NCI-H187 treated with DMSO at 0.1 percent for 48 hours (cell line): ENCODE measurements at places on chromosomes 5 and 9.

- peak; percentile 98 for DNase-seq
These were observed 35.5 kb downstream of the MED10 start for GRCh38 chr5:6342689-6343315.

DNA sequence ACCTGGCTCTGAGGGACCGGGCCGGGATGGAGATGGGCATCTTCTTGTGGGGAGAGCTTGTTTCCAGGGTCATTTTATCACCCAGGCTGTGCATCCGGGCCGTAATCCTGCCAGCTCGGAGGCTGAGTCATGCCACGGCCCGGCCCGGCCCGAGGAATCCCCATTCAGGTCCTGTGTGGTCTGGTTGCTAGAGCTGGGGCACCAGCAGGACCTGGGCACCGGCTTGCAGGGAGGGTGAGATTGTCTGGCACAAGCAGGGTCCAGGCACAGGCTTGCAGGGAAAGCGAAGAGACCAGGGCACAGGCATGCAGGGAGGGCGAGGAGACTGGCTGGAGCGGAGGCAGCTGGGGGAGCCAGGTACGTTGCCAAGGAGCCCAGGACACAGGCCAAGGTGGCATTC, 106.8 kb downstream of the RXRA start:
- no peak for DNase-seq

DNA sequence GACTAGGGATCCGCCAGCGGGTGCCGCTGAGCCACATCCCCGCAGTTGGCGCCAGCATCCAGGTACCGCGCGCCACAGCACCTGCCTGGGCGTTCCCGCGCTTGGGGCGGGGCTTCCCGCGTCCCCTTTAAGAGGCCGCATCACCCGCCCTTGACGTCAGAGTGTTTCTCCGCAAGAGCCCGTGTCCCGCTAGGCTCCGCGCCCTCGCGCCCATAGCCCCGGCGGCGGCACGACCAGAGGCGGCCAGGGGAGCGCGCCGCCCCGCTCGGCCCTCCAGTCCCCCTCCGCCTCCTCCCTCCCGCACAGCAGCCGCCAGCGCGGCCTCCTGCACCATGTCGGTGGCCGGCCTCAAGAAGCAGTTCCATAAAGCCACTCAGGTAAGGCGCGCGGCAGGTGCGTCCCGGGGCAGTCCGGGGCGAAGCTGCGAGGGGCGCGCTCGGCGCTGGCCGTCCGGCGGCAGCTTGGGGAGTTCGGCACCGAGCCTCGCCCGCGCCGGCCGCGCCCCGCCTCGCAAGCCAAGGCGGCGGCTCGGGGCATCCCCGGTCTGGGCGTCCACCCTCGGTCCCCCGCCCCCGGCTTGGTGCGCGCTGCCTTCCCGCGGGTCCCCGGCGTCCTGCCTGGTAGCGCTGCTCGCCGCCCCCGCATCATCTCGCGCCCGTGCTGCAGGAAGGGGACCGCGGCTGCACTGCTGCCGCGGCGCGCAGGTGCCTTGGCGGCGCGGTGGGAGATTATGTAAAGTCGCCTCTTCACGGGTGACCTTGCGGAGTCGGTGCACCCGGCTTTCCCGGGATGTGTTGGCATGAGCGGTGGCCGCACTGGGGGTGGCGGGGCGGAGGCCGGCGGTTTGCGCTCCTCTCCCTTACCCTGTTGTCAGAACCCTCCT, at the start of gene SH3GL2:
Gene SH3GL2 (plus strand): TSS at position 156 of the 883 bp plus-strand sequence.
- no peak for DNase-seq

DNA sequence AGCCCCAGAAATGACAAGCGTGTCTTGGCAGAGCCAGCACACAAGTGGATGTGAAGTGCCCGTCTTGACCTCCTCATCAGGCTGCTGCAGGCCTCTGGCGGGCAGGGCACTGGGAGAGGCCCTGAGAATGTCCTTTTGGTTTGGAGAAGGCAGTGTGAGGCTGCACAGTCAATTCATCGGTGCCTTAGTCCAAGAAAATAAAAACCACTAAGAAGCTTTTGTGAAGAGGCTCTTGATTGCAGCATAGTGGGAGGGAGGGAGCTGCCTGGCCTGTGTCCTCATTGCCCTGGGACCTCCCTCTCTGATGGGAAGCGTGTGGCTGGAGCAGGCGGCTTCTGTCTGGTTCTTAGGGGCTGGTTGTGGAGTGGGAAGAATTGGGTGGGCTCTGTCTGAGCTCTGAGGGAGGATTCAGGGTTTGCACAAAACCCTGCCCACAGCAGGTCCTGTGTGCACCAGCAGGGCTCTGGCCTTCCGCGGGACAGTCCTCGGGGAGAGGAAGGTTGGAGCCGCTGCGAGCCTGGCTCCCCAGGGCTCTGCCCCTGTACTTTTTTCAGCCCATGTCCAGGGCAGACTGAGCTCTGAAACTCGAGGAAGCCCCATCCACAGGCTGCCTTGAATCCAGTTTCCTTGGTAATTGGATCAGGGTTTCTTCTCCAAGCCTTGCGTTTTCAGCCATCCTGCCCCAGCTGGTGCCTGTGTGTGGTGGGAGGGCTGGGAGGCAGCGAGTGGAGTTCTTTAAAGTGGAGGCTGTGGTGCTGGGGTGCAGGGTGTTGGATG, 1.1 kb downstream of the HRCT1 start:
- no peak for DNase-seq

DNA sequence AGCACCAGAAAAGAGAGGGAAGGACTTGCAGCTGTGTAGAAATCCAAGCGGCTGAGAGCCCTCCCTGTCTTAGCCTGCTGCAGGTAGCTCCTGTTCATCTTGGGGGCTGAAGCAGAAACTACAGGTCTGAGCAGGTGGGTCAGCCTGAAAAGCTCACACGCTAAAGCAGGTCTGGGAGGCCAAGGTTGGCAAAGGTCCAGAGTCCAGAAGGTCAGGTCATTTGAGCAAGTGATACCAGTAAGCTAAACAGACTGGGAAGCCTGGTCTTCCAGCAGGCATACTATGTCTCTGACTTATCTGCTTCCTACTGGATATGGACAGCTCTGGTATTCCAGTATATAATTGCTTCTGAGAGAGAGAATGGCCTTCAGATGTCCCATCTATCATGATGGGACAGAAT, 26.2 kb downstream of the PTCD2 start:
- no peak for DNase-seq

- no peak for DNase-seq
These were observed 4.1 kb downstream of the ALDH1A1 start for GRCh38 chr9:72948575-72949243.

DNA sequence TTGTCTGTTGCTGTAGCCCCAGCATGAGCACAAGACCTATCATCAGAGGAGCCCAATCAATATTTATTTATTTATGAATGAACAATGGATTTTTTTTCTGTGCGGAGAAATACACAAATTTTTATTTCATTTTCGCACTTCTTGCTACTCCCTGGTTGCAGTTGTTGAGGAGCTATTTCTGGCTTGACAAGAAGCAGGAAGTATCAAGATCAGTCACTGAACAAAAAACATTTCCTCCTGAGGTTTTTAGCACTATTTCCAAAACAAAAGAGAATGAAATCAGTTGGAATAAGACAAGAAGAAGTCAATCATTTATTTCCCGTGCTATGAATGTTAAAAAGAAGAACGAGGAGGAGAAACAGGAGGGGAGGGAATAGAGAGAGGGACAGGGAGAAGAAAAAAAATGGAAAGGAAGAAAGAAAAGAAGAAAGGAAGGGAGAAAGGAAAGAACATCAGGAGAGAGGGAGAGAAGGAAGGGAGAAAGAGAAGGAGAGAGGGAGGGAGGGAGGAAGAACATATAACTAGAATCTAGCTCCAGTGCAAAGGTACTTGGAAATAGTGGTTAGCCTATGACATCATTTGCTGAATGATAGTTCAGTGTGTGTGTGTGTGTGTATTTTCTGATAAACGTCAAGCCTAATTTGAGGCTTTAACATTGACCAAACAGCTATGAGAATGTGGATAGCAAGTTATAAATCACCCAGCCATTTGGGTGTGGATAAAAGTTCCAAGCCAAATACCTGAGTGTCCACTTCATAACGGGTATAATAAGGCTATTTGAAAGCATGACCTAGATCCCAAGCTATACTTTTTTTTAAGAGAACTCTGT, 586.0 kb downstream of the EBF1 start:
- no peak for DNase-seq

- DNase-seq = no peak
These were observed 266.8 kb upstream of the NREP start for GRCh38 chr5:112023766-112024165.

DNA sequence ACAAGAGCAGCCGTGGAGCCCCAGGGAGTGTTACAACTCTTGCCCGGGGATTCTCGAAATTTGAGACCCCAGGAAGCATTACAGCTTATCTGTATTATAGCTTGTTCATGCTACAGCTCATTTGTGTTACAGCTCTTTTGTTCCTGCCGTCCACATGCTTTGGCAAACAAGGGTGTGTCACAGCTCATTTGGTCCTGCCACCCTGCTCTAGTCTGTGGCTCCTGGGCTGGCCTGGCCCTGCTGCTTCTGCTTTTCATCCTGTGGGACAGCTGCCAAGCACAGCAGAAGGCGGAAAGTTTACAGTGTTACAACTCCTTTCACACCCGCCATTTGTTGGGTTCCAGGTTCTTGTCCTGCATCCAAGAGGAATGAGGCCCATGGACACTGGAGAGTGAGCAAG, 685.0 kb downstream of the SLCO4C1 start:
- DNase-seq = no peak

DNA sequence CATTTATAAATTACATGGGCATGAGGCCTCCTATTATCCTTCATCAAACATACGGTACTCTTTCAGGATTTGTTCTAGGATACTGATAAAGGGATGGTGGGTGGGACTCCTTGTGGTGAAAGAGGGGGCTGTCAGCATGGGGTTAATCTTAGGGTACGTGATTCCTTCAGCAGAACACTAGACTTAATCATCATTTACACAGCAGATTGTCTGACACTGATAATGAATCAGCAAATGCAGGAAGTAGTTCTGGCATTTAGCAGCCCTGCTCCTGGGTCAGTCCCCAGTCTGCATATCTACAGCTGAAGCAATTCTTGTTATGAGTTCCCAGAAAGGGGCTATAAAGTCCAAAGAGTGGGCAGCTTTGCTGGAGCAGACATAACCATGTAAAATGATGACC, 384.6 kb downstream of the SPOCK1 start:
- no peak for DNase-seq

DNA sequence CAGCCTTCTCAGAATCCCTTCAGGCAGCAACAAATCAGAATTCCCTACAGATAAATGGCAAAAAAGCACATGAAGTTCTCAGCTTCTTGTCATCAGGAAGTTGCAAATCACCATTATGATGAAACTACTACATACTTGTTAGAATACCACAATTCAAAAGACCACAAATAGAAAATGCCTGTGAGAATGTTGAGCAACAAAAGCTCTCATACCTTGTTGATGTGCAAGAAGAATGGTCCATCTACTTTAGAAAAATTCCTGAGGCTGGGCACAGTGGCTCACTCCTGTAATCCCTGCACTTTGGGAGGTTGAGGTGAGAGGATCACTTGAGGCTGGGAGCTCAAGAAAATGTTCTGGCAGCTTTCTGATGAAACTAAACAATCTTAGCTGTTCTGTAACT, 278.1 kb downstream of the ICE1 start:
- DNase-seq = no peak

GRCh38 chr9:456365-456764, 241.7 kb downstream of the DOCK8 start:
- no peak for DNase-seq

- no peak for DNase-seq
These were observed 572 bp downstream of the SCGB3A1 start for GRCh38 chr5:180590543-180591310.

GRCh38 chr5:39200081-39200480, 19.3 kb downstream of the FYB1 start:
- DNase-seq = no peak

DNA sequence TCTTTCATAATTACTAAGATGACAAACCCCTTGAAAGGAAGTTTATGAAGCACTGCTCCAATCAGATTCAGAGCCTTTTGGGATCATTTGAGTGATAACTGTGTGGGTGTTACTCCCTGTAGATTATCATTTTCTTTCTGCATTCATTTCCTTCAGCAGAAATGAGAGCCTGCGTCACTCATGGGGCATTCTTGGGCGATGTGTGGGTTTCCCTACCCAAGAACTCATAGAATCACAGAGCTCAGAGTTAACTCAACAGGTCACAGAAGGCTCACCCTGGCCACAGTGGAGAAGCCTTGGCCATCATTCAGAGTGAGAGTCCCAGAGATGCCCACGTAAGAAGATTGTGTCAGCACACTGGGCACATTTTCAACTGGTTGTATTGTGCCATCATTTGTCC, 401.9 kb downstream of the TLE4 start:
- no peak for DNase-seq

- no peak for DNase-seq
These were observed 77.5 kb downstream of the CEMIP2 start for GRCh38 chr9:71690689-71691435.

DNA sequence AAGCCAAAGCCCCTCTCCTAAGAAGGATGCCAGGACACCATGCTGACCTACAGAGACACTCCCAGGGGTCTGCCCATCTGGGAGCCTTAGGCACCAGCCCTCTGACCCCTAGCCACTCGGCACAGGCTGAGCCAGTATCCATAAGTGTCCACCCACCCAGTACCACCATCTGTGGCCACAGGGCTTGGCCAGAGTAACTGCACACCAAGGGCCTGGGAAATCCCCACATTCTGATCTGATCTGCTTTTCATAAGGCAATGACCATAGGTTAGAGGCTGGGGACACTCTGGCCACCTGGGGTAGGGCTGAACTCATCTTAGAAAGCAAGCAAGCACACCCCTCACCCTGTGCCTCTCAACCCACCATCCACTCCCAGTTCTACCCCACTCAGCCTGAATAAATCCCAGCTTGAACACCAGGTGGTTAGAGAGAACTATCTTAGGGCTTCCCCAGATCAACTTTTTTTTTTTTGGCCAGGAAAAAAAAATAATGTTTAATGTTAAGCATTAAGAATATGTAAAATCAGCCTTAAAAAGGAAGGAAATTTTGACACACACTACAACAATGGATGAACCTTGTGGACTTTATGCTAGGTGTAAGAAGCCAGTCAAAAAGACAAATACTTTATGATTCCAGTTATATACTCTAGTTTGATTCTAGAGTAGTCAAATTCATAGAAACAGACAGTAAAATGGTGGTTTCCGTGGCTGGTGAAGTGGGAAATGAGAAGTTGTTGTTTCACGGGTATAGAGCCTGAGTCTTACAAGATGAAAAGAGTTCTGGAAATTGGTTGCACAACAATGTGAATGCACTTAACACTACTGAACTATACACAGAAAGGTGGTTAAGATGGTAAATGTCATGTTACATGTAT, 6.2 kb downstream of the GNPDA1 start:
- no peak for DNase-seq

DNA sequence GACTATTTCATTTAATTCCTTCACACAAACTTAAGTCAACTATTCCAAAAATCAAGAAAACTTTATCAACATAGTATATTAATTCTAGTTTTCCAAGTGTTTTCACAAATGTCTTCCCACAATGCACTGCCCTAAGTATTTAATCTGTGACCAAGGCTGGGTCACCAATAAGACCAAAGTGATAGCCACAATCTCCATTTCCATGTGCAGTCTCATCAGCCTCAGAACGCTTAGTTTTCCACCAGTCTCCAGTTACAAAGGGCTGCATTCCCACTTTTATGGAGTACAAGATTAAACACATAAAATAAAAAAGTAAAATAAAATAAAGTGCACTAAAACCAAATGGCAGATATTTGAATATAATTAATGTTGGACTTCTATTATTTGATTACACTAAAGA, 371.6 kb upstream of the CCNH start:
- DNase-seq = no peak

- no peak for DNase-seq
These were observed 121.8 kb downstream of the DROSHA start for GRCh38 chr5:31410089-31410488.

- DNase-seq = no peak
These were observed at the start of gene BSPRY for GRCh38 chr9:113349445-113350094. TSS of gene BSPRY (plus strand) at chr9:113349541. CDS start at chr9:113349580, 39 bp downstream.

- no peak for DNase-seq
These were observed 143.9 kb downstream of the C9orf50 start for GRCh38 chr9:129476821-129477611.
